ENCODE measurements at places on chromosomes 3 and 15. TPM values are rescaled to one million over a fixed set of nuclear protein-coding genes. Genes with fewer than 3 reads are reported as not detected.

ADGRG7 gene
- total RNA-seq: not detected

FRMD5 gene
- total RNA-seq: 25.8 TPM

IL16 gene
- 0.93 TPM for total RNA-seq

AADAC gene
- total RNA-seq: not detected

CYB561D2 gene
- total RNA-seq: 10.8 TPM

IL17RB gene
- 0.22 TPM for total RNA-seq

TMEM266 gene
- not detected for total RNA-seq

CX3CR1 gene
- total RNA-seq: not detected

ARGFX gene
- total RNA-seq: not detected

PLEKHO2 gene
- 17.3 TPM for total RNA-seq

SMCO1 gene
- not detected for total RNA-seq

GNAT1 gene
- total RNA-seq: not detected

UROC1 gene
- total RNA-seq: not detected

PLA2G4F gene
- total RNA-seq: not detected

FETUB gene
- not detected for total RNA-seq

POPDC2 gene
- 0.43 TPM for total RNA-seq

CPLX3 gene
- total RNA-seq: not detected

DNAH12 gene
- under 0.01 TPM for total RNA-seq

DHX36 gene
- total RNA-seq: 81.9 TPM

PRICKLE2 gene
- 9.2 TPM for total RNA-seq

SPESP1 gene
- 2.1 TPM for total RNA-seq

SEMA3G gene
- 9.8 TPM for total RNA-seq

SUSD5 gene
- 0.93 TPM for total RNA-seq

ATP2B2 gene
- not detected for total RNA-seq

ANP32A gene
- 96.4 TPM for total RNA-seq

BBX gene
- 108 TPM for total RNA-seq

CNTN4 gene
- not detected for total RNA-seq

THRB gene
- 0.93 TPM for total RNA-seq

SYNM gene
- total RNA-seq: 5.7 TPM

CPN2 gene
- total RNA-seq: not detected

ACKR4 gene
- 4.0 TPM for total RNA-seq

CELSR3 gene
- 0.29 TPM for total RNA-seq

GPR156 gene
- total RNA-seq: 0.27 TPM

STRIT1 gene
- total RNA-seq: not detected

GPR149 gene
- total RNA-seq: not detected

EAF2 gene
- 1.4 TPM for total RNA-seq

TEX9 gene
- total RNA-seq: 3.5 TPM

ATP10A gene
- total RNA-seq: under 0.01 TPM

SLC28A1 gene
- total RNA-seq: not detected

Measured in thoracic aorta endothelial cell (primary cell).